Stimulated activated CD4-positive, alpha-beta T cell treated with anti-CD3 and anti-CD28 coated beads, Interleukin-1b, Interleukin-23, amount 100 ng/mL, for 1 hour (primary cell): ENCODE measurements at places on chromosomes 16 and 17.

- no peak for DNase-seq
These were observed 16.5 kb upstream of the GPRC5B start for GRCh38 chr16:19901164-19901563.

DNA sequence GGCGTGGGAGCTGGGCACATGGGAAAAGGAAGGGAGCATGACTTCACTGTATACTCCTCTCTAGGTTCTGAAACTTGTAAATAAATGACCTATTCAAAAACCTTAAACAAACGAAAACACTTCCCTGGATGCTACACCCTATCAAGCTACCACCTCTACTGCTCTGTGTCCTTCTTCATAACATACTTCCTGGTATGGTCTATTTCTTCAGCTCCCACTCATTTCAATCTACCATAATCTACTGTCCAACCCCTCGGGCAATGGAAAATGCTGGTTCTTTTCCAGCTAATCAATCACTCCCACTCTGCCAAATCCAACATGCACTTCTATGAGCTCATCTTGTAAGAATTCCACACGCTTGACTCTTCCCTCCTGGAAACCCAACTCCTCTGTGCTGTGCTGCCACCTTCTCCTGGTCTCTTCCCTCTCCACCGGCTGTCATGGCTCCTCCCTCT lies 42.4 kb downstream of the AMFR start:
- DNase-seq: no peak

DNA sequence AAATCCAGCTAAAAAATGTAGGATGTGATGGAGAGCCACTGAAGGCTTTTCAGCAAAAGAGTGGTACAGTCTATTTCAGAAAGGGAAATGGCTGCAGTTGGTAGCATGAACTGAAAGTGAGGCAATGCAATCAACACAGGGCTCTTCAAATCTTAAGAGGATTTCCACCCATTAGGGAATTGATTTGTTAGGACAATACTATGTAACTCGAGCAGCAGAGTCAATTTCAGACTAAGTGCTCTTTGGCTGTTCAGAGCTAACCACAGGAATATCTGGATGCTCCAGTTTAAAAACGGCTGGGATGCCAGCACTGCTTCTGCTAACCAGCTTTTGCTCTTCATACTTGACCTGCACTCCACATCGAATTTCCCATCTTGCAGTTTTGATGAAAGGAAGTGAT lies 24.6 kb downstream of the CACNG1 start:
- DNase-seq: no peak

DNA sequence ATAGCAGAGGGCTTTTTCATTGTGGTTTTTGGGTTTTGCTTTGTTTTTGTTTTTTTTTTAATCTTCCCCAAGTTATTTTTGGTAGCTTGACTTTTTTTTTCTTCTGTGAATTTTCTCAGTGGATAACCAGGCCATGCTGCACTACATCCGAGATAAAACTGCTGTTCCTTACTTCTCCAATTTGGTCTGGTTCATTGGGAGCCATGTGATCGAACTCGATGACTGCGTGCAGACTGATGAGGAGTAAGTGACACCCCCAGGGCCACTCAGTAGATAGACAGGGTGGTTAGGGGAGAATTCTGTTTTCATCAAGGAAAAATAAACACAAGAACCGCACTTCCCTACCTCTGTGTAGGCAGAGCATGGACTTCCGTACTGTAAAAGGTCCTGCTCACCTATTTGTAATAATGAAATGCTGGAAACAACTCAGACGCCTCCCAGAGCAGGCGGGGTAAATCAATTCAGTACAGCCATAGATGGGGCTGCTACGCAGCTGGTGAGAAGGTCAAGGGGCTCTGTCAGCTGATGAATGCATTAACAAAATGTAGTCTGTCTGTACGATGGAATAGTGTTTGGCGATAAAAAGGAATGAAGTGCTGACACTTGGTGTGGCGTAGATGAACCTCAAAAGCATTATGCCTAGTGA lies 28.6 kb downstream of the CLEC16A start:
- no peak for DNase-seq

DNA sequence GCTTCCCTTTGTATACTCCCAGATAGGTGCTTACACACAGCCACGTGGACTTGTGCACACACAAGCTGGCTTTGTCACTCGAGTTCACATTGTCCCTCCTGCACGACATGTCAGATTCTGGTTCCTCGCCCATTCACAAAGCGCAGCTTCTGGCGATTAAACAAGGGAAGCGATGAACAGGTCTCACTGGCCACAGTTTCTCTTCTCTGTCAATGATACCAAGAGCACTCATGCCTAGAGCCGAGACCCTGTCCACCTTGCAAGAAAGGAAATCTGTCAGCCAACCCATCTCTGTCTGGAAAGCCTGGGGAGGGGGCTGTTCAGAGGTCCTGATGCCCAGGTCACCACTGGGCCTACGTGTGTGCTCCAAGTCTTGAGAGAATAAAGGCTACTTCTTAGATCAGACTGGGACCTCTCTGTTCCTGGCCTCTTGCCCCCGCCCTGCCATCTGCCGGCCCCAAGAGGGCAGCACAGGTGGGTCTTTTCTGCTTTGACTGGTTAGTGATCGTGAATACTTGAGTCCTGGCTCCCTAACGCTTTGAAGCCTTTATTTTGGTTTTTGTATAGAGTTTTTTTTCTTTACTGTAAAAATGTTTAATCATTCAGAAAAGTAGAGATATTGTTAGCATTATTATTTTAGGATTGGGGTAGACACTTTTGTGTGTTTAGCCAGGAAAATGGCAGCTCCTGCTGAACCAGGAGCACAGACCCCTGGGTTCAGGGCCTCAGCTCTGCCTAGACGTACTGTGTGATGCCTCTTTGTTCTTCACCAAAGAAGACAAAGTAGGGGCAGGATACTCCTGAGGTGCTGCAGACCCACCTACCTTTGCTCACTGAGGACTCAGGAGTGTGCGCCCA lies 104.7 kb downstream of the MRM1 start:
- peak; percentile 18 for DNase-seq

- no peak for DNase-seq
These were observed 189.8 kb upstream of the CDH5 start for GRCh38 chr16:66176731-66177130.

GRCh38 chr17:732902-733720 lies 715 bp downstream of the TLCD3A start:
- DNase-seq: no peak

DNA sequence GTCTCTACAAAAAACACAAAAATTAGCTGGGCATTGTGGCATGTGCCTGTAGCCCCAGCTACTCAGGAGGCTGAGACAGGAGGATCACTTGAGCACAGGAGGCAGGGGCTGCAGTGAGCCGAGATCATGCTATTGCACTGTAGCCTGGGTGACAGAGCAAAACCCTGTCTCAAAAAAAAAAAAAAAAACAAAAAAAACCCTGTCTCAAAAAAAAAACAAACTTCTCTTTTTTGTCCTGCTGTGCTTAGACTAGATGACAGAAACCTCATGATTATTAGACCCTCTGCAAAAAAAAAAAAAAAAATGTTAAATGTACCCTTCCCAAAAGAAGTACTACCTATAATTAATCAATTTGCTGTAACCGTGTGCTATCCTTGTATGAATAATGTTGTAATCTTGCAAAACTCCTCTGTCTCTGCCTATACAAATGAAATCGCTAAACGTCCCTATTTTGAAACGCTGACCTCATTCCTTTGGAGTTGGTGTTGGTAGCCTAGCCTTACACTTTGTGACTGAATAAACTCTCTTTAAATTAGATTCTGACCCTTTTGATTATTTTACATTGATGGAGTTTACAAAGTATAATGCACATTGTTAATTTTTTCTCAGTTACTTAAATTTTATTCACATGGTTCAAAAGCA lies 13.6 kb upstream of the DHRS7B start:
- no peak for DNase-seq
